ENCODE measurements at places on chromosomes 11 and 22.

GRCh38 chr22:44489026-44489425 is 9.0 kb downstream of the RTL6 start:
- no peak for DNase-seq

DNA sequence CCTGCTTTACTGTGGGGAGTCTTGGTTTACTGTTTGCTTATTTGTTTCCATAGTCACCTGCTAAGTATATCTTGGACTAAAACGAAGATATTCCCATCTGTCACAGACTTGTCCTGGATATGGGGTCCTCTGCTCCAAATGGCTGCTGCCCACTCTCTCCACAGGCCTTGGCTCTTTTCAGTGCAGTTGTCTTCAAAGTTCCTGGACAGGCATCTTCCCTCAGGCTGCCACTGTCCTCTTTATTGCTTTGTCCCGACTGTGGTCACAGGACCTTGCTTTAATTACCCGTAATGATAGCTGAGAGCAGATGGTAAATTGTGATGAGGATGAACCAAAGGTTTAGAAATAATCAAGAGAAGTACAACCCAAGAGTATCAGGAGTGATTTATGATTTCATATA is 713.9 kb upstream of the CCDC179 start:
- no peak for DNase-seq

DNA sequence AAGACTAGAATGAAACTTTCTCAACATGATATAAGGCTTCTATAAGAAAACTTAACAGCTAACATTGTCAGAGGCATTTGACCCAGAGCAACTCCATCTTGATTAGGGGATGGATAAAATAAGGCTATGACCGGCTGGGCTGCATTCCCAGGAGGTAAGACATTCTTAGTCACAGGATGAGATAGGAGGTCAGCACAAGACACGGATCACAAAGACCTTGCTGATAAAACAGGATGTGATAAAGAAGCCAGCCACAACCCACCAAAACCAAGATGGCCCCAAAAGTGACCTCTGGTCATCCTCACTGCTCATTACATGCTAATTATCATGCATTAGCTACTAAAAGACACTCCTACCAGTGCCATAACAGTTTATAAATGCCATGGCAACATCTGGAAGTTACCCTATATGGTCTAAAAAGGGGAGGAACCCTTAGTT is 135.2 kb downstream of the TTC28 start:
- DNase-seq = no peak

DNA sequence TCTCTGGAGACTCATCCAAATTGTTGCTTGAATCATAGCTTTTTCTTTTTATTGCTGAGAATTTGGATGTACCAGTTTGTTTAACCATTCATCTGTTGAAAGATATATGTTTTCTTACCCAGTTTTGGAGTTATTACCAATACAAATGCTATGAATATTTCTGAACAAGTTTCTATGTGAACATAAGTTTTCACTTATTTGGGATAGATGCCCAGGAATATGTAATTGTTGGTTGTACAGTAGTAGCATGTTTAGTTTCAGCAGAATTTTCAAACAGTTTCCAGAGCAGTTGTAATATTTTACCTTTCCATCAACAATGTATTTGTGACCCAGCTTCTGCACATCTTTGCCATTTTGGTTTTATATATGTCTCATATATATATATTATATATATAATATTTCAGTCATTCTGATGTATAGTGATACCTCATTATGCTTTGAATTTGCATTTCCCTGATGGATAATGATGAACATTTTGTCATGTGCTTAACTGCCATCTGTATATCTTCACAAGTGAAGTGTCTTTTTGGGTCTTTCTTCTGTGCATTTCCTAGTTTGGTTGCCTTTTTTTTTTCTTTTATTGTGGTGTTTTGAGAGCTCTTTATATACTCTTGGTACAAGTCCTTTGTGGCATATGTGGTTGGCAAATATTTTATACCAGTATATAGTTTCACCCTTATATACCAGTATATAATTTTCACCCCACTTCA is 118.8 kb downstream of the LUZP2 start:
- no peak for DNase-seq

DNA sequence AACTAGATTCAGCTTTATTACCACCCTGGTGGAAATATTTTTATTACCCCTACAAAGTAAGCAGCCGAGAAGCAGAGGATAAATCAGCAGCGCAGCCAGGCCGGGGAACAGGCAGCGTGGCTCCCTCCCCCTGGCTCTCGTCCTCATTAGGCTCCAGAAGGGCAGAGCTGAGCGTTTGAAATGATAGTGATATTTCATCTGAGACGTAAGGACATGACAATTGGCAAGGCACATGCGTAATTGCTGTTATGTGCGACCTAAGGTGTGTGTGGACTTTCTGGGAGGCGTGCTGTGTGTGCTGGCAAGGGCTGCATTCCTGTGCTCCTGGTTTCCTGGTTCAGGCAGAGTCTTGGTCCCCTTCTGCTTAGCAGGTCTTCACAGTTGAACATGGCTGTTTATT is 247.8 kb downstream of the TBC1D22A start:
- DNase-seq = no peak

GRCh38 chr11:19808076-19808911 is 95.7 kb downstream of the NAV2 start:
- no peak for DNase-seq

DNA sequence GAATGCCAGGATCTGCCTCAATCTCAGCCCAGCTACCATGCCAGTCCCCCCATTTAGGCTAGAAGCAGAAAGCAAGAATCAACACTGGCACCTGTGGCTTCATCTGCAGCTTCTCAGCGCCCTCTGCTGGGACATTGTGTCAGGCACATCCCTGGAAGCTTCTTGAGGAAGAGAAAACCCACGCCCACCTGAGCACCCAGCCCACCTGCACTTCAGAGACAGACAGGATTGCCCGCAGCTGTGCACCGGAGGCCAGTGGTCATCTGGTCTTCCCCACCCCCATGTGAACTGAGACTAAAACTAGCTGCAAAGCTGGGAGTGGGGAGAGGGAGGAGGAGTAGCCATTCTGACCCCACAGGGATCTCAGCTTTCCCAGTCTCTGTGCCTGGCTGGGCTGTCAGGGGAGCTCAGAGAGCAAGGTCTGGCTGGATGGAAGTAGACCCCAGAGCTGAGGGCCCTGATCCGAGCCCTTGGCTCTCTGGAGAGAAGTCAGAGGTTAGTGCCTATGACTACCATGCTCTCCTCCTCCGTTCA is 66.8 kb downstream of the FEZ1 start:
- DNase-seq = no peak

- peak; percentile 30 for DNase-seq
Measured at GRCh38 chr11:8006349-8006977, 19.3 kb downstream of the EIF3F start.

- no peak for DNase-seq
Measured at GRCh38 chr22:46731246-46732040, 6.6 kb downstream of the CERK start.

- no peak for DNase-seq
Measured at GRCh38 chr11:126194121-126194543, 17.3 kb downstream of the RPUSD4 start.

- DNase-seq = no peak
Measured at GRCh38 chr11:69249311-69250185, 44.4 kb upstream of the MYEOV start.

GRCh38 chr11:106233191-106233590 is 155.7 kb downstream of the AASDHPPT start:
- DNase-seq = no peak

GRCh38 chr11:9619004-9619403 is 44.9 kb upstream of the SWAP70 start:
- no peak for DNase-seq

- no peak for DNase-seq
Measured at GRCh38 chr11:110286298-110287040, 9.9 kb downstream of the RDX start.

DNA sequence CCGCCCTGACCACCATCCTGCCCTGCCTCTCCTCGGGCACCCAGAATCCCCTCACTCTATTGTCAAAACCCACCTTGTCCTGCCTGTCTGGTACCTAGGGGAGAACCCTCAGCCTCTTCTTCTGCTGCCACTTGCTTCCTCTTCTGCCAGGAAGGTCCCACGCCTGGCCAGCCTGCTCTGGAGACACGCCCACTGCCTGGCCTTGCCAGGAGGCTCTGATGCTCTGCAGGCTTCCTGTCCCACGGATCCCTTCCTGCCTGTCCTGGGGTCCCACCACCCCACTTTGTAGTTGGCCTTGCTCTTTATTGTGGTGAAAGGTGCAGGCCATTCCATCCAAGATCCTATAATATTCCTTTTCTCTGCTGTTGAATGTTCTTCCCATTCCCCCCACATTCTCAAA is 63.4 kb downstream of the BMAL1 start:
- no peak for DNase-seq

DNA sequence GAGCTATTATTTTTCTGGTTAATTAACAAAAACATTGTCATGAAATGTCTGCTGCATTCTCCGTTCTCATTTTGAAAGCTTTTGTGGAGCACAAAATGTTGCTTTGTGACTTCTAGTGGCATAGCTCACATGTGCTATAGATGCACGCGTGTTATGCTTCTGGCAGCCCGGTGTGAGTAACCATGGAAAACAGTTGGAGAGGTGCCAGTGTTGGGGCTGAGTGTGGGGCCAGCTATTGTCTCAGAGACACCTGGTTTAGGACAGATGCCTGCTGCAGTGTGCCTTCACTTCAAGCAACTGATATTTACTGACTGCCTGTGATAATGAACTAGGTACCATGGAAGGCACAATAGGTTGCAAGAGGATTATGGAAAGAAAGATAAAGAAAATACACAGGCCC is 760.6 kb downstream of the NTM start:
- no peak for DNase-seq

DNA sequence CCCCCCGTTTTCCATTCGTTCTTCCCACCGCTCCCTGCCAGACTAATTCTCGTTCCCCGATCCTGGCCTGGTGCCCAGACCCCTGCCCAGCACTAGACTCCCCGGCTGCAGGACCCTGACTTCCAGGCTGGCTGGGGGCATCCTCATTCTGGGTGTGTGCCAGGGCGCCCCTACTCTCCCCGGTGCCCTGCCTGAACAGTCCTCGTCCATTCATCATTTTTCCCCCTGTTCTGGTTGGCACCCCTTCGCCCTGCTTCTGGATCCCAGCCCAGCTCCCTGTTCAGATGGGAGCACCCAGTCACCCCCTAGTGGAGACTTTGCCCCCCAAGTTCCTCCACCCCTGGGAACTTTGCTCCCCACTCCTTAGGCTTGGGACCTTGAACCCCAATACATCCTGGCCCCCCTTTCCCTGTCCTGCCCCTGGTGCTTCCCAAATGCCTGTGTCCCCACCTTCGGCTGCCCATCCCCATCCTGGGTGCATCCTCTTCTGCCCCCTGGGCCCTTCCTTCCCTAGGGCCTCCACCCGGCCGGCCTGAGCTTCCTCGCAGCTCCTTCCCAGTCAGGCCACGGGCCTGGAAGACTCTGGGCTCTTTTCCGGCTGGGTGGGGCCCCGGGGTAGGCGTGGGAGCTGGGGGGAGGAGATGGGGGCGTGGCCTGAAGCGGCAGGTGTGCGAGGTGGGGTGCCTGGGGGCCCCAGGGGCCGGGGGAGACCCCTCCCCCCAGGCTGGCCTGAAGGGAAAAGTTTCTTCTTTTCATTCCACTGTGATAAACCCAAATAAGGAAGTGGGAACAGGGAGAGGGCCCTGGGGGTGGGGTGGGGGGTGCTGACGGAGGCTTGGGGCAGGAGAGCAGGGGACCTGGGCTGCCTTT is 908 bp downstream of the PLCB3 start:
- no peak for DNase-seq

GRCh38 chr11:71322861-71323582 is 70.6 kb upstream of the SHANK2 start:
- no peak for DNase-seq

GRCh38 chr11:17014833-17015626 is 816 bp upstream of the PLEKHA7 start:
- DNase-seq = no peak

GRCh38 chr11:126109941-126110731 is 47.5 kb upstream of the CDON start:
- no peak for DNase-seq

DNA sequence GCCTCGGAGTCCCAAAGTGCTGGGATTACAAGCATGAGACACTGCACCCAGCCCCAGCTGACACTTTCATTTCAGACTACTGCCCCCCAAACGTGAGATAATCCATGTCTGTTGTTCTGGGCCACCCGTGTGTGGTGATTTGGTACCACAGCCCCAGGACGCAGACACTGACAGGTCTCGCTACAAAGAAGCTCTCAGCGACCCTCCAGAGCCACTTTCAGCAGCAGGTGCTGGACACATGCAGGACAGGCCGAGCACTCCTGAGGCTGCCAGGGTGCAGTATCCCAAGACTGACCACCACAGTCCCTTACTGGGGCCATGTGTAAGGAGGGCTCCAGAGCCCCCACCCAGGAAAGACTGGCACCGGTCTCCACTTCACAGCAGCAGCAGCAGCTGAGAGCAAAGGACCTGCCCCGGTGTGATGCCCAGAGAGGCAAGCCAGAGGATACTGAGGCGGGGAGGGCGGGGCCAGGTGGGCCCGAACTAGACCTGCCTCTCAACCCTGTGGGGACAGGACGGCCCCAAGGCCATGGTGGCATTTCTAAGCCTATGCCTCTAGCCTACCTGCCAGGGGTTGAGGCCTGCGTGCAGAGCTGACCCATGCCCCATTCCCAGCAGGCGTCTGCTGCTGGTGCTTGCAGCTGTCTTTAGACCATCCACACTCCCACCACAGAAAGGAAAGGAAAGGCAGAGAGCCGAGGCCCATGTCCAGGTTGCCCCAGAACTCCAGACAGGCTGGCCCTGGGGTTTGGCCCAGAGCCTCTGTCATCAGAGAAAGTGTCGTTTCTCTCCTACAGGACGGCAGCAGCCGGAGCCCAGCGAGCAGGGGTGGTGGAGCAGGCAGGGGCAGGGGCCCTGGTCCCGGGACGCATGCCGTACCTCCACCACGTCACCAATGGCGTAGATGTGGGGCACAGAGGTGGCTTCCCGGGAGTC is 28.0 kb upstream of the GNB1L start:
- no peak for DNase-seq

GRCh38 chr11:45879803-45880686 is 5.4 kb upstream of the MAPK8IP1 start:
- DNase-seq = no peak

GRCh38 chr11:18495703-18496102 is 31.0 kb downstream of the TSG101 start:
- DNase-seq = no peak

DNA sequence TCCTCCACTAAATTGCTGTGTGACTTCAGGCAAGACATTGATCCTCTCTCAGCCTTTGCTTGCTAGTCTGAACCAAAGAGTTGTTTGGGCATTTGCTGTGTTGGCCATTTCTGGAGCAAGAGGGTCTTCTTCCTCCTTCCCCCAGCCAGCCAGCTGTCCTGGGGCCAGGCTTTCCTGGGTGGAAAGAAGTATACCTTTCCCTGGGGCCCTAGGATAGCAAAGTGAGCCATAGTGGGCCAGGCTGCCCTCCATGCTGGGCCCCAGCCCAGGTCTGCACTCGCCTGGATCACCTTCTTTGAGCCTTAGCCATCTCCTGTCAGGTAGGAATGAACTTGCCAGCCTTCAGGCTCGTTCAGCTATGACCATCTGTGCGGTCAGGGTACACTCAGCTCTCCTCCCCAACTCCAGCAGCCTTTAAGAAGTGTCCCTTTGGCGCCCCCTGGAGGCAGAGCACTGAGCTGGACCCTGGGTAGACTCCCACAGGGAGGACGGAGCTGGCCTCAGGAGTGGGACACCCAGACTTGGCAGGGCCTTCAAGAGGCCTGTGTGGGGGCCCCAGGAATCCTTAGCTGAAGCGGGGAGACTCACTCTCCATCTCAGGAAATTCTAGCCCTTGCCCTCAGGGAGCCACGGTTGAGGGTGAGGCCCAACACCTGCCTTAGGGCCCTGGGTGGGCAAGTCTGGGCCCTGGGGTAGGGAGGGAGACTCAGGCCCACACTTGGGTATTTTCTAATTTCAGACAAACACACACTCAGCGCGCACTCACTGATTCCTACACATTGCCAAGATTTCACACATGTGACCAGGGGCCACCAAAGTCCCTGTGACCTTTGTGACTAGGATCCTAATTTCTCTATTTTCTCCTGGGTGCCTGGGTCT is 35.6 kb upstream of the TPBGL start:
- DNase-seq = peak; percentile 71

Data from stimulated activated CD8-positive, alpha-beta memory T cell treated with anti-CD3 and anti-CD28 coated beads, Interleukin-15, amount 100 ng/mL, for 1 hour (primary cell).